ENCODE measurements at places on chromosomes 2 and 18.

DNA sequence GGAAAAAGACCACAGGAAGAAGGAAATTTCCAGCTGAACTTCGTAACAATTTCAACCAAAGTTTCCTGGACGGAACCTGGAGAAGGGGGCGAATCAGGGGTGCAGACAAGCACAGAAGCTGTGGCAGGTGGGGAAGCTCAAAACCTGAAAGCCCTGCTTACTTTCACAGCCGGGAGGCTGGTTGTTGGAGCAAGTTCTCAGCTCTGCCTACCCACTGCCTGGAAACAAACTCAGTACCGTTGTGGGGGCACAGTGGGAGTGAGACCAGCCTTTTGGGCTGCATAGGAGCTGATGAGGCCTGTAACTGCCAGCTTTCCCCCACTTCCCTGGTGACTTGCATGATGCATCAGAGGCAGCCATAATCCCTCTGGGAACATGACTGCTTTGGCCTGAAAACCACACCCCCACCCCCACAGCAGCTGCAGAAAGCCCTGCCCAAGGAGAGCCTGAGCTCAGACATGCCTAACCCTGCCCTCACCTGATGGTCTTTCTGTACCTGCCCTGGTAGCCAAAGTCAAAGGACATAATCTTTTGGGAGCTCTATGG, 207.0 kb upstream of the VWC2L start:
- no peak for DNase-seq

GRCh38 chr2:216735668-216736067, 40.3 kb upstream of the IGFBP5 start:
- no peak for DNase-seq

- DNase-seq: no peak
Observed at GRCh38 chr18:34576622-34577021, 133.5 kb upstream of the DTNA start.

GRCh38 chr2:145961846-145962245, 1441.9 kb upstream of the ZEB2 start:
- no peak for DNase-seq

GRCh38 chr18:68817584-68817983, 19.7 kb downstream of the CCDC102B start:
- DNase-seq: no peak

DNA sequence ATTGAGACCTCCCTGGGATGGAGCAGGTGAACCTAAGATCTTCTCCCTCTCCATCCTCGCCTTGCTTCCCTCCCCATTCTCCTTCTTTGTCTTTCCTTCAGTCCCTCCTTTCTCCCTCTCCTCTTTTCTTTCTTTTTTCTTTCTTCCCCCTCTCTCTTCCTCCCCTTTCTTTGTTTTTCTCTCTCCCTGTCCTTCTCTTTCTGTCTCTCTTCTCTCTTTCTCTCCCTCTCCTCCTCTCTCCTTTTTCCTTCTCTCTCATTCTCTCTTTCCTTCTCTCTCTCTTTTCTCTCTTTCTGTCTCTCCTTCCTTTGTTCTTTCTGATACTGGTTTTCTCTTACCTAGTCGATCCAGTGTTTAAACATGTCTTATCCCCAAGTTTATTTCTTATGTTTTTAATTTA, 10.7 kb downstream of the MREG start:
- DNase-seq: no peak

DNA sequence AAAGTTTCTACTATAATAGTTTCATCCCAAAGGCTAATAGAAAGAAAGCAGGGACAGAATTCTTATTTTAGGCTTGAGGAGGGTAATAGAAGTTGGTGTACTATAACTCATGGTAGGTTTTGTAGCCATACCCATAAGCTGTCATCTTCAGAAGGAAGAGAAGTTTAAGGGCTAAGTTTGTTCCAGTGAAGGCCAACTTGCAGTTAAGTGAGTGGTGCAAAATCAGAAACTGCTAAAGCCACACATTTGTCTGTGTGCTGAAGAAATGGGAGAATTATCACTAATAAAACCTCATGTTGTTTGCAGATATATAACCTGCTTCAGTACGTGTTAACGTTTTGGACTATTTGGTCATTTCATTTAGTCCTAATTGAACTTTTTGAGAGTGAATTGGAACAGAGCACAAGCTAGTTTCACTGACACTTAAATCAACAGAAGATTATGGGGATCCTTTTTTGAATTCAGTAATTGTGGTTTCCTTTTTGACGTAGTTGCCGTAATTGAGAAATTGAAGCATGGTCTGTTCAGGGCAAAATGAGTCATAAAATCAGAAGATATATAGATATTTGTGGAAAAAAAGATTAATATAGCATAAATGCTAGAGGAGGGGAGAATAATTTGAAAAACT, 69.1 kb downstream of the PHLPP1 start:
- DNase-seq: no peak

DNA sequence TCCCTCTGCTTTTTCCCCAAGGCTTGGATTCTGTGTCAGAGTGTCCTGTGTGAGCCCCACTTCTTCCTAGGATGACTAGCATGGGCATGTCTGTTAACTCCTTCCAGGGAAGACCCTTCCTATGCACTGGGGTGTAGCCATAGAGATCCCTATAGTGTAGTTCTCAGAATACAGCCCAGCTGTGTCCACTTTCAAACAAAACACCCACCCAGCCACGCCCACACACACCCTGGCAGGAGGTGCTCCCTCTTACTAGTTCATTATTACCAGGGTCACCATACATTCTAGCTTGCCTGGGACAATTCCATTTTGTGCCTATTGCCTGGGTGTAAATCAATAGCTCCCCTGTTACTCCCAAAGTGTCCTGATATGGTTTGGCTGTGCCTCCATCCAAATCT, 195.6 kb downstream of the MYCN start:
- DNase-seq: no peak

DNA sequence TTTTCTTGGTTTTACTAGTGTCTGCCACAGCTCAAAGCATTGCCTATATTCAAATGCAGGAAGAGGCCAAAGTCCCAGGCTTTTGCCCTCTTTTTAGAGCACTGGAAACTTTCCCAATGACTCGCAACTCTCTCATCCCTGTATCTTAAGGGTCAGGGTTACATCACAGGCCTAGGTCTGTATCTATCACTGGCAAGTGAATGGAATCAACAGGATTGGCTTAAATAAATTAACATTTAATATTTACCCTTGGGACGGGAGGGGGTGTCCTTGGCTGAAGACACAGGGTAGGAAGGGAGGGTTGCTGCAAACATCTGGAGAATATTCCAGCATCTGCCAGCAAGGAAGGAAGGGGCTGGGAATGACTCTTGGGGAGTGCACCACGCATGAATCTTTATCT, 242.6 kb downstream of the SLC4A3 start:
- DNase-seq: no peak

GRCh38 chr2:10499275-10499907, 51.3 kb upstream of the ODC1 start:
- DNase-seq: no peak

- DNase-seq: no peak
Observed at GRCh38 chr2:29080886-29081743, 6.8 kb upstream of the PCARE start.

- DNase-seq: no peak
Observed at GRCh38 chr2:202608142-202608852, 26.5 kb upstream of the FAM117B start.

- no peak for DNase-seq
Observed at GRCh38 chr2:142724186-142724585, 153.3 kb upstream of the KYNU start.

- no peak for DNase-seq
Observed at GRCh38 chr2:19819097-19820065, 82.4 kb downstream of the TTC32 start.
